Mammary microvascular endothelial cell (primary cell): ENCODE measurements at places on chromosomes 2 and 18. TPM values are rescaled to one million over a fixed set of nuclear protein-coding genes. Genes with fewer than 3 reads are reported as not detected.

Gene L3MBTL4
- total RNA-seq, result 1.00 and 2.9 TPM in 2 replicates

Gene GCG
- not detected in 2 replicates for total RNA-seq

Gene MAL
- not detected in 2 replicates for total RNA-seq

Gene ANKRD62
- total RNA-seq, result not detected in 2 replicates

Gene FLACC1
- total RNA-seq, result 0.44 TPM in 1 of 2 replicates, not detected in the other

Gene CHN1
- total RNA-seq, result 17.4 and 25.6 TPM in 2 replicates

Gene B4GALT6
- total RNA-seq, result 4.7 and 5.1 TPM in 2 replicates

Gene TSPYL6
- total RNA-seq, result not detected in 2 replicates

Gene VSNL1
- total RNA-seq, result not detected in 2 replicates

Gene TXNDC2
- total RNA-seq, result not detected in 2 replicates

Gene CD28
- not detected in 2 replicates for total RNA-seq

Gene ADGRF3
- 0.05 and 0.20 TPM in 2 replicates for total RNA-seq

Gene FEV
- not detected in 2 replicates for total RNA-seq

Gene TEX261
- total RNA-seq, result 46.4 and 64.4 TPM in 2 replicates

Gene TGOLN2
- total RNA-seq, result 88.4 and 101 TPM in 2 replicates

Gene PKDCC
- total RNA-seq, result 1.3 and 1.4 TPM in 2 replicates

Gene SLC9A4
- not detected in 2 replicates for total RNA-seq

Gene MC5R
- not detected in 2 replicates for total RNA-seq

Gene FBXO41
- total RNA-seq, result 0.05 and 0.07 TPM in 2 replicates

Gene PRKAG3
- not detected in 2 replicates for total RNA-seq

Gene IL1A
- total RNA-seq, result 4.9 and 5.5 TPM in 2 replicates
